ENCODE measurements at places on chromosomes 7 and 10. TPM values are rescaled to one million over a fixed set of nuclear protein-coding genes. Genes with fewer than 3 reads are reported as not detected.

ADIRF gene
- 41.1 TPM for total RNA-seq

AHCYL2 gene
- 6.0 TPM for total RNA-seq

ANXA7 gene
- 115 TPM for total RNA-seq

- no peak for DNase-seq
Measured at GRCh38 chr10:124322191-124322980, 96.3 kb downstream of the OAT start.

DNA sequence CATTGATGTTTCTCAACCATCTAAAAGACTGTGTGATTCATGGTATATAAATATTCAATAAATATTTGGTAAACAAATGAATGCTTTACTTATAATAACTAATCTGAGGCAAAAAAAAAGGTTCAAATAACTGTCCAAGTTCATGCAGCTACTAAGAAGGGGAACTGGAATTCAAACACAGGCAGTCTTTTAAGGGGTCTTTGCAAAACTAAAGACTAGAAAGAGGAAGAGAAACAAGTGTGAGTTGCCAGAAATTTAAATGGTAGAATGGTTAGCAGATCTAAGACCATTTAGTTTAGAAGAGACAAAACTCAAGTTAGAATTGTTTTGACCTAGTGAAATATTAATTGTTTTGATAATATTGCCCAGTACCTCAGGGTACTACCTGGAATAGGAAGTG lies 642.0 kb upstream of the LRRN3 start:
- no peak for DNase-seq

GRCh38 chr10:32957341-32958084 lies 517 bp downstream of the ITGB1 start:
- DNase-seq, result peak; percentile 60

- no peak for DNase-seq
Measured at GRCh38 chr7:45992826-45993225, 71.8 kb upstream of the IGFBP3 start.
